ENCODE measurements at places on chromosomes 2 and 18.
A peak's percentile ranks its signal among the peaks of the same experiment; 100 is the strongest.

GRCh38 chr2:184006998-184007397, 591.3 kb upstream of the ZNF804A start:
- DNase-seq, result no peak

GRCh38 chr2:173793709-173794565, 171.2 kb downstream of the SP3 start:
- no peak for DNase-seq

DNA sequence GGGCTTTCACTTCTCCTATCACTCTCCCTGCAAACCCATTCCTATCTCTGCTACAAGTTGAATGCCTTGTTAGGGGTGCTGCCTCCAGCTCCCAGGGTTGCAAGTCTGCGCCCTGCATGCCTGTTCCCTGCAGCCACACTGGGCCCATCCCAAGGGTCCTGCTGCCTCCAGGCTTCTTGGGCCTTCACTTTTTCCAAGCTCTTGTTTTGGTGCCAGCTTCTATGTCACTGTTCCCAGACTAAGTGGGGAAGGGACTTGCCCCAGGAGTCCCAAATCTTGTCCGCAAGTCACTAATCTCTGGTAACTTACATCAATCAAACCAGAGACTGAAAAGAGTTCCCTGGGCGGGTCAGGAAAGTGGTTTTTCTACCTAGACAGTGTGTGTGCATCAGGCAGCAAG, 65.4 kb downstream of the ZCCHC2 start:
- DNase-seq, result no peak

DNA sequence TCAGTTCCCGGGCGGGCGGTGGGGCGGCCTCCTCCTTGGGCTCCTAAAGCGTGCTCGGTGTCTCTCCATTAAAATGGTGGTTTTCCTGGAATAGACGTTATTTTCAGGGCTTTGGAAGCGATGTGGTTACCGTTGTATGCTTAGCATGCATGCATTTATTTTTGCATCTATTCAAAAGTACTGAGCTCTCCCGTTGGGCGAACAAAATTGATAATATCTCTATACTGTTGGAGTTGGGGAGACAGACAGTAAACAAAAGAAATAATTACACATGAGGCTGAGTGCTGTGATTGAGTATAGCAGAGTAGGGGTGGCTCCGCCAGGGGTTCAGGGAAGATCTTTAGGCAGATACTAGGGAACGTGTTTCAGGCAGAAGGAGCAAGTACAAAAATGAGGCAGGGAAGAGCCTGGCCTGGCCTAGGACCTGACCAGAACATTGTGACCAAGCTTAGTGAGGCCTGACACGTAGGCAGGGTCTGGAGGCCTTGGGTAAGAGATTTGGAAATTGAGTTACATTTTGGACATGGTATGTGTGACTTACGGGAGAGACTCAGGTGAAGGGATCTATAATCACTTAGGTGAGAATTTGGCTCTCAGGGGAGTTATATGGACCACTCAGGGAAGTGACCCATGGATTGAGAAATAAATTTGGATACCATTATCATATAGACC, 674 bp downstream of the NCAPH start:
- no peak for DNase-seq

- no peak for DNase-seq
Measured at GRCh38 chr2:178928077-178928476, 120.9 kb upstream of the TTN start.

- DNase-seq, result no peak
Measured at GRCh38 chr2:108936866-108937265, 52.2 kb downstream of the EDAR start.

- DNase-seq, result no peak
Measured at GRCh38 chr2:28463893-28464292, 32.0 kb upstream of the PLB1 start.

- peak; percentile 80 for DNase-seq
Measured at GRCh38 chr2:30230497-30231211, 680 bp upstream of the LBH start.

- no peak for DNase-seq
Measured at GRCh38 chr2:34523958-34524514, 924.9 kb upstream of the FAM98A start.

DNA sequence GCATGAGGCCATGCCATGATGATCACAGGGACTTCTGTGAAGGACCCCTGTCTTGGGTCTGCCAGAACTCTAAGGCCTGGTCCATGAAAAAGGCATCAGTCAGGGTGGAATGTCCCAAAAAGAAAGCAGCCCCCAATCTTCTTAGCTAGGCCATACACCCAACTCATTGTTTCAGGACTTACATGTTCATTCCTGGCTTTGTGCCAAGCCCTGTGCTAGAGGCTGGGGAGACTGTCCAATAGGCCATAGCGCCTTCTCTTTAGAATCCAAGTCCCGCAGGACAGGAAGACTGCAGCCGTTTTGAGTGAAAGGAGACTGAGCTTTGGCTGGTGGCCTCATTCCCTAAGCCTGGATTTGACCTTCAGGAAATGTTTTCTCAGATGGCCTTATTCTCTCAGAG, 247.3 kb downstream of the PRKCE start:
- peak; percentile 23 for DNase-seq

Measured in fibroblast of skin of right biceps (primary cell).